AG09309 (cell line): ENCODE measurements at places on chromosomes 7 and 10.

GRCh38 chr7:136036336-136036735 is 59.2 kb upstream of the MTPN start:
- no peak for DNase-seq

GRCh38 chr7:151490456-151491105 is 29.1 kb downstream of the RHEB start:
- DNase-seq = no peak

- DNase-seq = no peak
These were observed 486 bp downstream of the CACNA2D1 start for GRCh38 chr7:82443036-82443546.

DNA sequence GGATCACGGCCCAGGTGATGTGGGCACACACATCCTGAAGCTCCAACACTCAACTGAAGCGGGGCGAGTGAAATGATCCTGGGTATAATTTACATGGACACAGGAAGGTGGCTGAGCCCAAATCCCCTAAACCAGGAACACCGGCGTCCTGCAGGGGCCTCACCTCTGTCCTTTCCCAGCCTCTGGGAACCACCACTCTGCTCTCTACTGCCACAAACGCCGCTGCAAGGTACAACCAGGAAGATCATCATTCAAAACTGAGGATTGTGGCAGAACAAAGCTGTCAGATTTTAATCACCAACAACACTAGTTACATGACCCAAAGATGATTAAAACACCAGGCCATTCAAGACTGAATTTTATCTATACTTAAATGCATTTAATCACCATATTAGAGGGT is 104.0 kb downstream of the DIP2C start:
- no peak for DNase-seq

DNA sequence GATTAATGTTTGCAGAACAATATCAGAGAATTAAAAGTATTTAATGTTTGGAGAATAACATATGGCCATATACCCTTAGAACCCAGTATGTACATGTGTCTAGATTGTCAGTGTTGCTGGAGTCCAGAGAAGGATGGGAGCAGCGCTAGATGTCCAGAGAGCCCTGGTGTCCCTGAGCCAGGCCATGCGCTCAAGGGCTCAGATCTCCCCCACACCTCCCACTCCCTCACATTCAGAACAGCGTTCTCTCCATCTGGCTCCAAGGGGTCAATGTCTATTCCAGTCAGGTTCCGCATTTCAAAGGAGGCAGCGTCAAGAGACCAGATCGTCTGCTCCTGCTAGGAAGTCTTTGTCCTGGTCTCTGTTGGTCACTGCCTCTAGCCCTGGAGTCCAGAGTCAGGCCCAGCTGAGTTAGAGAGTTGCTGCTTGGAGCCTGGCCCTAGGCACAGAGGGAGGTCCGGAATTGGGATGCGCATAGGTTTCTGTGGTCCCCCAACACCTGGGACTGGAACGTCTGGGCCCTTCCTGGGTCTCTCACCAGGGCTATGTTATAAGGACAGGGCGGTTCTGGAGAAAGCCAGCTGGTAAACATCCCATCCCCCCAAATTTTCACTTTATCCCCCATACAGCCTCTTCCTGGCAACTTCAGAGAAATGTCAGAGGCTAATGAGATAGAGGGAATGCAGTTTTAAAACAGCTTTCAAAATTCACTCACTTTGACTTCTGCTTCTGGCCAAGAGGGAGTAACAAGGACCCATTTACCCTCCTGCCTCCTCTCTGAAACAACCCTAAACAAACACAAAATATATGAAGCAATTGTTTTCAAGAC is 6.5 kb upstream of the WDR86 start:
- no peak for DNase-seq

DNA sequence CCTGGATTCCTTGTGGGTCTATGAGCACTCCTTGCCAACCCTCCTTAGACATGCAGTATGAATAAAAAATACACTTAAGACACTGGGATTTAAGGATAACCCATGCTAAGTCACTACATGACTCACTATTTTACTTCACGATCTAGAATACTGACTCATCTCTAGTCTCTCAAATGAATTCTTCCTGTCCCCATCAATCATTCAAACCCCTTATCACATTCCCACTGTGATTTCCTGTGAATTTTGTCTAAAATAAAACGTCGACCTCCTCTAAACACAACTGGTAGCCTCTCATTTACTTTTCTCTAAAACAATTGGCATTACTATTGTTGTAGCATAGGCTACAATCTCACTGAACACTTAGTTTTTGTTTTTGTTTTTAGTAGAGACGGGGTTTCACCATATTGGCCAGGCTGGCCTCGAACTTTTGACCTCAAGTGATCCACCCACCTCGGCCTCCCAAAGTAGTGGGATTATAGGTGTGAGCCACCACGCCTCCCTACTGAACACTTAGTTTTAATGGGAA is 3.9 kb upstream of the IQUB start:
- peak; percentile 29 for DNase-seq

DNA sequence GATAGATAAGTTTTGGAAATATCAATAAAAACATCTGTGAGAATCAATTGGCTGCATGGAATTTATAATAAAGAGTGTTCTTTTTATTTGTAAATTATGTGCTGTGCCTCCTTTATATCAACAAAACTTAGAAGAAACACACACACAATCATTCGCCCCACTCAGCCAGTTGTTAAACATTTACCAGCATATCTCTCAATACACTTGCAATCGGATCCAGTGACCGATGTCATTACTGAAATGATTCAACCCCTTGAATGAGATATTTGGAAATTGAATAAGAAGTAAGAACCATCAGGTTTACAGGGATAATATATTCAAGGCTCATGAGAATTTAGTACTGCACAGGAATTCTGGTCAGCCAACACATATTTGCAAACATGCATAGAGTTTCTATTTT is 35.6 kb downstream of the TAF3 start:
- DNase-seq = no peak

DNA sequence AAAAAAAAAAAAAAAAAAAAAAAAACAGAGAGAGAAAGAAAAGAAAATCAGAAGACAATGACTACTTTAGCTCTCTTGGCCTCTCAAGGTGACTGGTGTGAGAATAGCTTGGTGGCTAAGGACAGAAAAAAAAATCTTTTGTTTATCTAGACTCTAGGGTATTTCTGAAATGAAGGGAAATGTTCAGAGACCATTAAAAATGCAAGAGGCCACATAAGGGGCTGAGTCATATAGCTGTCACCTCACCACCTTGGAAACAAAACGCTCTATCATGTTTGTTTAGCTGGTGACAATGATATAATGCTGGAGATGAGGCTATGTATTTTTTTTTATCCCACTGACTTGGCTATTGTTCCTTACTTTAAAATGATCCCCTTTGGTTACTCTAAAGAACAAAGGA is 287.0 kb upstream of the CDC14C start:
- DNase-seq = no peak

GRCh38 chr7:22743014-22743413 is 16.0 kb downstream of the IL6 start:
- no peak for DNase-seq

GRCh38 chr10:43170491-43170890 is 32.2 kb downstream of the CSGALNACT2 start:
- no peak for DNase-seq

DNA sequence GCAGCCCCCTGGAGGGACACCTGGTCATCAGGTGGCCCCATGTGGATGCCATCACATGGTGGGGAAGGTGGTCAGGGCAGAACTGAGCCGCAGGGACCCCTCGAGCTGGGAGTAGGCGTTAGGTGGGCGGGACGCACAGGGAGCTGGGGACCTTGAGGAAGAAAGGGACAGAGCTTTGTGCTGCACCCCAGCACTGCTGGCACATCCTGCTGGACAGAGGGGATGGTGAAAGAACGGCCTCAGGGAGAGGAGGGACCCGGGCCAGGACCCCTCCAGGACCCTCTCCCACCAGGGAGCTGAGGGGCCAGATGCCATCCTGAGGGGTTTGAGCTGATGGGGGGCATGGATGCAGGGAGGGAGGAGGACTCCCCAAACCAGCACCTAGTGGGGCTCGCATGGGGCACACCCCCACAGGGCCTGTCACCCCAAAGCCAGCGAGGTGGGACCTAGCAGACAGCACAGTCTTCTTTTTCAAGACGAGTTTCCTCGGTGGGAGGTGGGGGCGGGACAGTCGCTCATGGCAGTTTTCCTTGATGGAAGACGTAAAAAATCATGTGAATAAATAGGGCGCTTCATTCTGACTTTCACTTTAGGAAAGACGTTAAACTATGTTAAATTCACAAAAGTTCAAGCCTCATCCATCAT is 43.3 kb downstream of the STK32C start:
- no peak for DNase-seq

- DNase-seq = no peak
These were observed 64.3 kb upstream of the RET start for GRCh38 chr10:43012578-43012977.

DNA sequence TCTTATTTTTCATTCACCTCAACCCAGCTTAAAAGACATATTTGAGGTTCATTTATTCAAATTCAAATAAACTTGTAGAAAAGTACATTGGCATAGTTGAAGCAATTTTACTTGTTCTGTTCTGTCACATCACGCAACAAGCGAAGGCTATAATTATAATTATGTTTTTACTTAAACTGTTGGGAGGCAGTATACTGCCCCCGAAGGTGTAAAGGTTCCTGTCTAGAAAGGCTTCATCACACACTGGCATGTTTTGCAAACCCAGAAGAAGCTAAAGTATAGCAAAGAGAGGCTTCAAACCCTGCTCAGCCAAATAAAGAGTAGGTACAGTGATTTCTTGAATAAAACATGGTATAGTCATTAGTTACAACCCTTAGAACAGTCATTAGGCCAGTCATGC is 62.6 kb downstream of the CDCA7L start:
- DNase-seq = no peak

GRCh38 chr10:84935772-84936171 is 607.4 kb downstream of the CCSER2 start:
- no peak for DNase-seq

DNA sequence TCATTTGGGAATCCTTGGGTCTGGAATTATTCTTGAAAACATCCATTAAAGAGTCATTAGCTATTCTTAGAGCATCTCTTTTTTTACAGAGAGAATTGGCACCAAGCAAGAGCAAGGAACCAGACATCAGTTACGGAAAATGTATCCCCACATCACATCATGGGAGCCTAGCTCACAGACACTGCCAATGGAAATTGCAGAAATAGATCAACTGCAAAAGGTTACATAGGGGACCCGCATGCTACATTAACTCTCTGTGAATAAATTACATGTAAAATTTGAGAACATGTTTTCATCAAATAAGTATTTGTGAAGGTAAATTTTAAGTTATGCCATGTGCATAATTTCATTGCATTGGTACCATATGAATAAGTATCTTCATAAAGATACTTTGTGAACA is 224.8 kb downstream of the ZNF248 start:
- no peak for DNase-seq

GRCh38 chr7:43439631-43440401 is 143.1 kb upstream of the STK17A start:
- DNase-seq = no peak

DNA sequence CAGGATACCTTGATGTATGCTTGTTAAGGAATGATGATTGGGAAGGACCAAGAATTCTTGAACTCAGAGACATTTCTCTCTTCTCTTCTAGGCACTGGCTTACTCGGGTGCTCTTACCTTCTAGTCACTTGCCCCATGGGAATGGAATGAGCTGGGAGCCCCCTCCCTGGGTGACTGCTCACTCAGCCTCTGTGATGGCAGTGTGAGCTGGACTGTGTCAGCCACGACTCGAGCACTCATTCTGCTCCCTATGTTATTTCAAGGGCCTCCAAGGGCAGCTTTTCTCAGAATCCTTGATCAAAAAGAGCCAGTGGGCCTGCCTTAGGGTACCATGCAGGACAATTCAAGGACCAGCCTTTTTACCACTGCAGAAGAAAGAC is 10.7 kb downstream of the ZDHHC16 start:
- DNase-seq = no peak

- no peak for DNase-seq
These were observed 17.3 kb downstream of the GNA12 start for GRCh38 chr7:2826771-2827170.

- DNase-seq = no peak
These were observed 76.0 kb upstream of the CTTNBP2 start for GRCh38 chr7:117949232-117949631.

- no peak for DNase-seq
These were observed 7.9 kb upstream of the GSDME start for GRCh38 chr7:24764972-24765744.

DNA sequence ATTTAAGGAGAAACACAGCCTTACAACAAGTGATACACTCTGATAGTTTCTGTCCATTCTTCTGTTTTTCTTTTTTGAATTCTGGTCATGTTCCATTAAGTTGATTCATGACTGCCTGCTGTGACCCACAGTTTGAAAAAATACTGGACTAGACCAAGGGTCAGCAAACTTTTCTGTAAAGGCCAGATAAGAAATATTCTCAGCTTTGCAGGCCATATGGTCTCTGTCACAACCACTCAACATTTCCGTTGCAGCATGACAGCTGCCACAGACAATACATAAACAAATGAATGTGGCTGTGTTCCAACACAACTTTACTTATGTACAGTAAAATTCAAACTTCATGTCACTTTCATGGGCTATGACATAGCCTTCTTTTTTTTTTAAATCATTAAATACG is 156.7 kb downstream of the PLXNA4 start:
- no peak for DNase-seq

DNA sequence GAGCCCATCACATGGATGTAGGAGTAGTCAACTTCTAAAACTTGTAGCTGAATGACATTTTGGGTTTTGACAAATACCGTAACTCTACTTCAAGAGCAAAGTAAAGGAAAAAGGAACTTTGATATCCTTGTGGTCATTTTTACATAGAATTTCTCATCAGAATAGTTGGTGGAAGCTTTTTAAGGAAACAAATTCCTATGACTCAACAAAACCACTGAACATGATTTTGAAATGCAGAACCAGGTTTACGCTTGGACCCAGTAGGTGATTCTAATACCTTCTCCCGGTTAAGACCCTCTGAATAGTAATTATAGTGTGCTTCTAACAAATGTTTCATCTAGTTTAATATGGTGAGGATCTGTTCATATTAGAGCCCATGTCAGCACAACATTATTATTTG is 307.8 kb downstream of the GPR37 start:
- DNase-seq = no peak

GRCh38 chr7:135236727-135237126 is 3.1 kb downstream of the STRA8 start:
- DNase-seq = no peak

DNA sequence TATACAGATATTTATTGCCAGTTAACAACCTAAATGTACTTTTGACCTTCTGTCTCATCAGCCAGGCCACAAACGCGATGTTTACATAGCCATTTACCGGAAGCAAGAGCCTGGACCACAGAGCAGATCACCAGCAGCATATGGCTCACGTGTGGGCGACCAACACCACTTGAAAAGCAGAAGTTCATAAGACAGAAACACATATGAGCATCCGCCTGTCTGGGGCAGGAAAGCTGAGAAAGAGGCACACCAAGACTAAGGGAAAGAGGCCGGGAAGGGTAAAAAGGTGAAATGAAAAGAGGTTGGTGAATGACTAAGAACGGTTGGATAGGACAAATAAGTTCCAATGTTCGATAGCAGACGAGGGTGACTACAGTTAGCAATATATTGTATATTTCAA is 1.3 kb downstream of the ABCB1 start:
- DNase-seq = no peak
